ENCODE measurements at places on chromosomes 1 and 21.

DNA sequence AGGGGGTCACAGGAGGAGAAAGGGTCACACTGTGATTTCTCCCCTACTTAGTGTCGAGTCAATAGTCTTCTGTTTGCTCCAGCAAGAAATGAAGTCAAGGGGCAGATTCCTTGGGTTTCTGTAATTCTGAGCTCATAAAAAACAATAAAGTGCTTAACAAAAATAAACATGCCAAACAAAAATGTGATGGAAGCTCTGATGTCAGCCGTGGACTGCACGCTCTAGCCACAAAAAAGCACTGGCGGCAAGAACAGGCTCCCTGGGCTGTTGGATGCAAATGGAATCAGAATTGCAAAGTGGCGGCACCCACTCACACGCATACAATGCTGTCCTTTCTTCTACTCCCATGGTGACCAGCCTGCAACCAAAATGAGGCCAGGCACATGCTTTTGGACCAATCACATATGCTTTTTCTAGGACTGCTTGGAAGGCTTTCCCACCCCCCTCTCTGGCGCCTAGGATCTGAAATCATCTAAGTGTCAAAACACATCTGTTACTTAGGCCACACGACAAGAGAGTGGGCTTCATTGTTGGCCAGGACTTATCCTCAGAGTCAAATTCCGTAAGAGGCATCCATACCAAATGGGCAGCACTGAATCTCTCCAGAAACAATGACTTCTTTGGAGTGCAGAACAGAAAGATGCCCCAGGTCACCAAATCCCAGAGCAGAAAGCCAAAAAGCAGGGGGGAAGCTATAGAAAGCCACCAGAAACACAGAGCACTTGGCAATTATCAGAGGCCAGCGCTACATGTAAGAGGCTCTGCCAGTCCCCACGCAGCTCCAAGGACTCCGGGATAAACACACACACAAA, 9.2 kb downstream of the C1orf198 start:
- no peak for DNase-seq

DNA sequence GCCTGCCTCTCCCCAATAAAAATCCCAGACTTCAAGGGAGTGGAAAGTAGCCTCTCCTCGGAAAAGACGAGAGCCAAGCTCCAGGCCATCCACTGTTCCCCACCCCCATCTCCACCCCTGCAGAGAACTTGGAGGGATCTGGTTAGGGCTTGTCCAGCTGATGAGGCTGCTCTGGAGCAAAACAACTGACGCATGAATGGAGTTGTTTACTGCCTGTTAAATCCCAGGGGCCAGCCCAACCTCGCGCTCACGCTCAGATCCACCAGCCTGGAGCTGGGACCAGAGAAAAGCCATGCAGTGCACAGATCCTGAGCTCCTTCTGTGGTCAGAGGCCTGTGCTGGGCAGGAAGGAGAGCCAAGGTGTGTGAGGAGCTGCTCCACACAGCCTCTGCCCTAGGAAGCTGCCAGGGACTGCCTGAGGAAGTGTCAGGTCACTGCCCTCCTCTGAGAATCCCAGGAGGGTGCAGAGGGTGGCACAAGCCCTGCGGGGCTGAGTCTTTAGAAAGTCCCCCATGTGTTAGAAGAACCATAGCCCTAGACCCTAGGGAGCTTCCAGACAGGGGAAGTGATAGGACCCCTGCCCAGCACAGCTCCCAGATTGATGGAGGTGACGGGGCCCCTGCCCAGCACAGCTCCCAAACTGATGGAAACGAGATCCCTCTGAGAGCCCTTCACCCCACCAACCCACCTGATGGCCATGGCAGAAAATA, 109.0 kb upstream of the IPO9 start:
- no peak for DNase-seq

DNA sequence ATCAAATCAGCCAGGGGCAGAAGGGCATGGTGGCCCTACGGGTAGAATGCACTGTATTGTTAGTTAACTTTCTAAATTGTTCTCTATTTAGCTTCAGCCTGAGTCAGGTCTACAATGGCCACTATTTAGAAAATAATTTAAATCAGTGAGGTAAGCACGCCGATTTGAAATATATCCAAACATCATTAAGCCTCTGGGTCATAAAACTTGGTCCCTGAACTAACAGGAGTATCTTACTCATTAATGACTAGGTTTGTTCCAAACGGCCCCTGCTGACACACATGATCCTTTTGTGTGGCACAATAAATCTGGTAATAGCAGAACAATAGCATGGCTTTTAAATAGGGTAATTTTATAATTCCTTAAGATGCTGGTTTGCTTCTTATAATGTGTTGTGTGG, 48.4 kb downstream of the STX6 start:
- DNase-seq = no peak

GRCh38 chr1:189986516-189986915, 491.1 kb downstream of the BRINP3 start:
- DNase-seq = no peak

GRCh38 chr1:10431070-10431730, 967 bp downstream of the CENPS start:
- no peak for DNase-seq

DNA sequence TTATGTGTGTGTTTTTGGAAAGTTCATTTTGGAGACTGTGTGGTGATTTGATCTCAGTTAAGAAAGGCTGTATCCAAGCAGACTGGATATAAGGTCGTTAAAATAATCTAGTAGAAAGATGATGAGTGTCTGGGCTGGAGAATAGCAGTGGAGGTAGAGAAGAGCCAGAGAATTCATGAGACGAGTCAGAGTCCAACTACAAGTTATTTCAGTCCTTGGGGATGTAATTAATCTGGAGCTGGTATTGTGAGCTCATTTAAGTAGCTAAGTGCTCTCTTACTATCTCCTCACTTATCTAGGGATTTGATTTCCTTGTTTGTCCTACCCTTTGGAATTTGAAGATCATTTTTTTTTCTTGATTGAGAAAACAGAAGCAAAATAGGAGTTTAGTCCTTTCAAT, 1219.0 kb upstream of the ADGRL4 start:
- DNase-seq = no peak

DNA sequence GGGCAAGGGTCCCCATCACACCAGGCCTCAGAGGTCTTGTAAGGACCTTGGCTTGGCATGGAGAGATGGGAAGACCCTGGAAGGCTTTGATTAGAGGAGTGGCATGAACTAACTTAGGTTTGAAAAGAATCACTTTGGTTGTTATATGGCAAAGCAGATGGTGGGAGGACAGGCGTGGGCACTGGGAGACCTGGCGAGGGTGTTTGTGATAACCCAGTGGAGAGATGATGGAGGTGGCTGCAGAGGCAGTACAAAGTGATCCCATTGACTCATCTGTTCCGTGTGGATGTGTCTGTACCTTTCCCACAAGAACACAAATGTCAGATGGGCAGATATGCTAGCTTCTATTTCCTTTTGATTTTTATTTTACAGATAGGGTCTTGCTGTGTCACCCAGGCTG, 168.3 kb downstream of the SLC35F3 start:
- no peak for DNase-seq

- no peak for DNase-seq
Observed at GRCh38 chr1:201983380-201983805, 945 bp downstream of the RNPEP start.

Measured in stimulated activated CD4-positive, alpha-beta T cell treated with anti-CD3 and anti-CD28 coated beads, Interleukin-12 subunit alpha, Interleukin-12 subunit beta, amount 100 ng/mL, for 24 hours (primary cell).